ENCODE measurements at places on chromosomes 11 and 22.

- DNase-seq, result no peak
These were observed 53.0 kb downstream of the CWC15 start for GRCh38 chr11:94920311-94920710.

- DNase-seq, result no peak
These were observed 52.0 kb downstream of the AMBRA1 start for GRCh38 chr11:46541593-46542371.

GRCh38 chr11:30481330-30481729 is 104.8 kb downstream of the MPPED2 start:
- no peak for DNase-seq

DNA sequence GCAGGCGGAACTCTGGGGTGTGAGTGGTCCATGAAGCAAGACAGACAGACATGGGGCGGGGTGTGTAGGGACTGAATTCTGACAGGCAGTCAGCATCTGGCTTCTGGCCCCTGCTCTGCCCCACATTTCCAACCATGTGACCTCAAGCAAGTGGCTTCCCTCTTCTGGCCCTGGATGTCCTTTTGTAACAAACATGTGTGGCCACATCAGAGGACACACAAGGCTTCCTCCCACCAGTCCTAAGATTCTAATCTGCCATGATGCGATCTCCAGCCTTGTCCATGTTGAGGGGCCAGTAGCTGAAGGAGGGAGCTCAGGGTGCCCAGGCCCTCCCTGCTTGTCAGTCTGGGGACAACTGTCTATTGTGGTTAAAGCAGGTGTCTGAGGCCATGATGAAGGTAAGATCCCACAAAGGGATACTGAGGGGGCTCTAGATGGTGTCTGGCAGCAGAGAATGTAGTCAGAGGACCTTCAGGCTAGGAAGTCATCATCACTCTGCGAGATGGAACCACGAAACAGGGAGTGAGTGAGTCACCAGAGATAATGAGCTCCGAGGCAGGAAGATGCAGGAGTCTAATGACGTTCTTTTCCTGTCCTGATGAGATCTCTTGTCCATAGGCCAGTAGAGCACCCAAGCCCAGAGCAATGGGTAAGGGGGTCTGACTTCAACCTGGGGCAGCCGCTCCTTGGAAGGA is 27.4 kb downstream of the DRD2 start:
- peak; percentile 8 for DNase-seq

- no peak for DNase-seq
These were observed 4.3 kb downstream of the SMTN start for GRCh38 chr22:31085493-31085824.

GRCh38 chr11:66327171-66328030 is 8.8 kb downstream of the RIN1 start:
- DNase-seq, result no peak

Measured in activated CD4-positive, alpha-beta T cell treated with anti-CD3 and anti-CD28 coated beads for 36 hours (primary cell).